ENCODE measurements at places on chromosomes 1 and 21.

DNA sequence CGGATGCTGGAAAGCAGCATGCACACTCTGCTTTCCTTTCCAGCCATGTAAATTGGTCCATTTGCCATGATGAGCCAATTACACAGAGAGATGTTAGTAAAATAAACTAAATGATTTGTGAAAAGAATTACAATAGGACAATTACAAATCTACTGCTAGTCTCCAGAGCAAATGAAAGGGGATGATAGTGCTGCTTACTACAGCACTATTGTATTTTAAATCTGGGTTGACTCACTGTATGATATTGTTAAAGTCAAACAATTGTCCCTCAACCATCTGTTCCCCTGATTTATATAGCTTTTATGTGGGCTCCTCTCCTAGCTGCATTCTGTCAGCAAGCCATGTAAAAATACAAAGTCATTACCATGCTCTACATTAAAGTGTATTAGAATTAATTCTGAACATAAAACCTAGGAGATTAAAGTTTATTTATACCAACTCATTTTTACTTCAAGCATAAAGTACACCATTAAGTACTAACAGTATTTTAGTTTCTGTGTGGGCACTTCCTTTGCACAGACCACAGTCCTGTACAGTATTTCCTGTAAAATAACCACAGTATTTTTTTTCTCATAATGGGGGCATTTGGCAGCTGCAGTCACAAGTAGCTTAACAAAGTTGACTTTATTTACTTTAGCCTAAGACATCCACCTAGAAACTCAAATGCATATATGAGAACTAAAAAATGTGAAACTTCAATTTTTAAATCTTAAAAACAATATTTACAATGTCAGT is 135.8 kb downstream of the VAV3 start:
- no peak for DNase-seq

- no peak for DNase-seq
Measured at GRCh38 chr1:68448365-68448764, 1.4 kb downstream of the RPE65 start.

GRCh38 chr1:53166912-53167311 is 24.5 kb upstream of the SLC1A7 start:
- no peak for DNase-seq

GRCh38 chr1:70790232-70790923 is 257.2 kb downstream of the PTGER3 start:
- no peak for DNase-seq

- no peak for DNase-seq
Measured at GRCh38 chr1:6497867-6498575, 6.6 kb upstream of the PLEKHG5 start.

DNA sequence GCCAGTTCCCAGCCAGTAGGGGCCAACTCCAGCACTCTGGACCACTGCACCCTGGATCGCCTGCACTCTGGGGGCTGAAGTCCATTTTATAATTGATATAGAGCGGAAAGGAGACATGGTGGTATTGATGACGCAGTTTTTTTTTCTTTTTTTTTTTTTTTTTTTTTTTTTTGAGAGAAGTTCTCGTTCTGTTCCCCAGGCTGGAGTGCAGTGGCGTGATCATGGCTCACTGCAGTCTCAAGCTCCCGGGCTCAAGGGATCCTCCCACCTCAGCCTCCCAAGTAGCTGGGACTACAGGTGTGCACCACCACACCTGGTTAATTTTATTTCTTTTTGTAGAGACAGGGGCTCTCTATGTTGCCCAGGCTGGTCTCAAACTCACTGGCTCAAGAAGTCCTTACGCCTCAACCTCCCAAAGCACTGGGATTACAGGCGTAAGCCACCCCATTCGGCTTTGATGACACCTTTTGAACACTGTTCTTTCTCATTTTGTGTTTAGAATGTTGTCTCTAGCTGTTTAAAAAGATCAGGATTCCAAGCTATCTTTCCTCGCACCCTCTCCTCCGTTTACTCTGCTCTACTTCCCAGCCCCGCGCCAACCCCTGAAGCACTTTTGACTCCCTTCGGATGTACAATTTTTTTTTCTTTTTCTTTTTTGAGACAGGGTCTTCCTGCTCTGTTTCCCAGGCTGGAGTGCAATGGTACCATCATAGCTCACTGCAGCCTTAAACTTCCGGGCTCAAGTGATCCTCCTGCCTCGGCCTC is 960 bp downstream of the MX2 start:
- DNase-seq = no peak

DNA sequence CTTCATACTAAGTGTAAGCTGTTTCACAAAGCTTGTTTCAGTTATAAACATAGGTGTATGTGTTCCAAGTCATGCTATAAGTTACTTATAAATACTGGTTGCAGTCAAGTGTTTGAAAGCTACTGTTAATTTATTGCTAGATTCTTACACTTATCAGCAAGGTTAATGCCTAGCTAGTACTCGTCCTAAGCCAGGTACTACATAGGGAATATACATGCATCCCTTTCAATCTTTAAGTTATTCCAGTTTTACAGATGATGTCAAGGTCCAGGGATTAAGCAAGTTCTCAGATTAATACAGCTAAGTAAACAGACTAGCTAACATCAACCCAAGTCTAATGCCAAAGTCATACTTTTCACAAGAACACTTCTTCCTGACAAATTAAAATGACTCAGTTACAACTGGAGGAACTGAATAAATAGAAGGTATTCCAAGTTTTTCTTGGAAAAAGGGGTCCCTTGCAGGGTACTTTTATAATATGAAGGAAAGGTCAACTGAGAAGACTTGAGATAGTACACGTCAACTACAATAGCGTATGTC is 652.2 kb upstream of the USP24 start:
- no peak for DNase-seq

DNA sequence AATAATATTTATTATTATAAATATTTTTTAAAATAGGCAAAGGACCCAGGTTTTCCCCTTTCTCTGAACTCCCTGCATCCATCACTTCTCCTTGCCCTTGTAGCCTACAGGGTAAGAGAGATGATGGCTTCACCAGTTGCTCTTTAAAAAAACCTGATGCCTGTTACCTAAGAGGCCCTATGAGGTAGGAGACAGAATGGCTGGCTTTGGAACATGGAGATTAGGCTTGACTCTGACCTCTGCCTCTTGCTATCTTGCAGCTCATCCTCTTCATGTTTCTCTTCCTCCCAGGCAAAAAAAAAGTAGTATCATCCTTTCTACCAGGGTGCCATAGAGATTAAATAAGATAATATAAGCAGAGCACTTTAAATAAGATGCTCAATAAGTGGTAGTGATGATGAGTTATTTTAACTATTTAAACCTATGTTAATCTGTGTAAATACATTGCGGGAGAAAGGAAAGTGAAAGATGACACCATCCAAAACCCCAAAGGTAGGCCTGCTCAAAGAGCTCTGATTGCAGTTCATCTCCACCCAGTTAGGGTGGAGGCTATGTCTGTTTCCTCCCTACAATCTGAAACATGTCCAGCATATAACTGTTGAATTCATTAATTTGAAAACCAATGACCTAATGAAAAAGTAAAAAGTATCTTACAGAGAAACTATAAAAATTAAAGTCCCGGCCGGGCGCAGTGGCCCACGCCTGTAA is 51.8 kb downstream of the RGS2 start:
- DNase-seq = no peak

GRCh38 chr1:212255705-212256307 is 29.4 kb upstream of the PPP2R5A start:
- DNase-seq = no peak

GRCh38 chr1:240734001-240734400 is 122.0 kb upstream of the GREM2 start:
- no peak for DNase-seq

DNA sequence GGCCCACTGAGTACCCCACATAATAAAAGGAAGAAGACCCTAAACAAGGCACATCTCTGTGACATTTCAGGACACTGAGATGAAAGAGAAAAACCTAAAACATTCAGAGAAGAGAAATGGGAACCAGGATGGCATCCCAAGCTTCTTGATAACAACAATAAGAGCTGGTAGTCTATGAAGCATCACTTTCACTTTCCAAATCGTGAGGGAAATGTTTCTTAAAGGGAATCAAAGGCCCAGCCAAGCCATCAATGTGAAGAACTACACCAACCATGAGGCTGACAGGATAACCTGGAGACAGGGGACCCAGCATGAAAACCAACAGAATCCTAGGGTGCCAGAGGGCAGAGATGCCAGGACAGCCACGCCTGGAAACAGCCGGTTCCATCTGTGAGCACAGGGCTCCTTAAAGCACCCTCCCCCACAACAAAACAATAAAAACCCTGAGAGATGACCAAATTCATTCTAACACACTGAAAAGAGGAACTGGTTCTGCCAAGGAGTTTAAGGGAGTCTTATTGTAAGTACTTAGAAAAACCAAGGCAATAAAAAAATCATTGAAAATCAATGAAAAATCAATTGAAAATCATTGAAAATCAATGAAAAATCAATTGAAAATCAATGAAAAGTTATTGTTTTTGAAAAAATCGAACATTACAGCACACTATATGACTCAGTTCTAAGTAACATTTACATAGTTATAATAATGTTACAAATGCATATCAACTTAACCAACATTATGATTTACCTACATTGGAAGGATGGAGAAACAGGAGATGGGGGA is 141.5 kb upstream of the ERG start:
- DNase-seq = no peak

- peak; percentile 57 for DNase-seq
Measured at GRCh38 chr1:248862998-248863881, 4.4 kb upstream of the ZNF692 start.

All from fibroblast of the conjunctiva (primary cell).